Cortex of kidney (tissue), 1 donor: ENCODE measurements at places on chromosomes 3 and 15.

- no peak for DNase-seq
These were observed 111.2 kb downstream of the DNAJB8 start for GRCh38 chr3:128355543-128355919.

DNA sequence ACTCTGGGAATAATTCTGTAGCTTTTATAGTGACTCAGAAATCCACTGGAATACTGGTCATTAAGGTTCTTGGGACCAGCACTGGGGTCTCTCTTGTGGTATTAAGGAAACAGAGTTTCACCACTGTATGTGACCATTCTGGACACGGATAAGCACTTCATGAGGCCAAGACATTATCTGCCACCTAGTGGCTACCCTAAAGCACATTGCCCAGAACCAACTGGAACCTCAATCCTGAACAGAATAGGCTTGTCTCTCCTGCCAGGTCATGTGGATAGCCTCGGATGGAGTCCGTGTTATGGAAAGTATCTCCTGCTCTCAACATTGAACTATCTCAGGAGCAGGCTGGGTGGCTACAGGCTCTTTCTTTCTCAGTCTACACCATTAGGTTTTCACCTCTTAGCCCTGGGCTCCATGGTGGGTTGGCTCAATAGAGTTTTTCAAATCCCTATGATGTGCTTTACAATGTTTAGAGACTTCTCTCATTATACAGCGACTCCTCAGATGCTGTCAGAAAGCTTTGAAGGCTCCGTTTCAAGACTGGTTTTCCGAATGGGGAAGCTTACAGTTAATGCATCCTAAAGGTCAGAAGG lies 167.6 kb upstream of the ST8SIA2 start:
- no peak for DNase-seq

DNA sequence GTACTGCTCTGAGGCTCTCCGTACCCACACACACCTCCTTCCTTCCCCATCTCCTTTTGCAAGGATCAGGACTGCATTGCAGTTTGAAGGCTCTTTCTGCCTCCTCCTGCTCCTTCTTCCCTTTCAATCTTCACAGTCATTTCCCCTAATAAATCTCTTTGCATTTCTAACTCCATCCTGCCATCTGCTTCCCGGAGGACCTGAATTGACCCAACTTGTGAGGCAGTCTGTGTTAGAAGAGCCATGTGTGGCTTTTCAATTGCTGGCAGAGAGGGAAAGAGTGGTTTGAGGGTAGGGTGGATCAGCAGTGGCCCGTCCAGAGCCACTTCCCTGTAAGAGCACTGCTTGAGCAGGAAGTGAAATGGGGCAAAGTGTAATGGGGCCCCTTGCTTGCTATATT lies 35.8 kb downstream of the ANAPC13 start:
- DNase-seq, result no peak

- DNase-seq, result no peak
These were observed 7.9 kb upstream of the UBXN7 start for GRCh38 chr3:196440041-196440537.

DNA sequence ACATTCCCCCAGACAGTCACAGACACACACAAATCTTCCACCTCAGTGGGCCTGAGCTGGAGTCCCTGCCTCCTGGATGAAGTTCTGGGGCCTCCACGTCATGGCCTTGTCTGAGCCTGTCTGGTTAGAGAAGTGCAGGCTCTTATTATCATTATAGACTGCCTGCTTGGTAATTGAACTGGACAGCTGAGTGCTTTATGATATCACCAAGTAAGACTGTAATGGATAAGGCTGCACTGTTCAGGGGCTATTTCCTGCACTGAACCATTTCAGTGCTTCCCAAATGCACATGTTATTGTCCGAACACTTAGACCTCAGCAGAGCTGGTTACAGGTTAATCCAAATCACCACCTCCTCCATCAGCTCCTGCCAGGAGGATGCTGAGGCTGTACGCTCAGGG lies 8.7 kb upstream of the ST6GAL1 start:
- no peak for DNase-seq

DNA sequence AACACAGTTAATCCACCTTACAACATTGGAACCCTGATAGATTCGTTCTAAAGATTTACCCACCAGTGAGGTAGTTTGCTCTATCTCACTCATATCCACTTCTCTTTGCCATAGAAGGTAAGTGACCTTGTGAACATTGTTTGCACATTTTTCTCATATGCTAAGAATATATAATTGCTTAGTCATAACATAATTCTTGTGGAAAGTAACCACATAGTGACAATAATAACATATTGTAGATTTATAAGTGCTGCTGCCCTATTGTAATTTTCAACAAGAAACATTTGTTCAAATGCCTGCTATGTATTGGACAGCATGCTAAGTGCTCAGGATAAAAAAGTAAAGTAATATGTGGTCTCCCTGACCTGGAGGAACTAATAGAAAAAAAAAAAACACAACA lies 554.2 kb upstream of the KCNMB2 start:
- DNase-seq, result no peak

DNA sequence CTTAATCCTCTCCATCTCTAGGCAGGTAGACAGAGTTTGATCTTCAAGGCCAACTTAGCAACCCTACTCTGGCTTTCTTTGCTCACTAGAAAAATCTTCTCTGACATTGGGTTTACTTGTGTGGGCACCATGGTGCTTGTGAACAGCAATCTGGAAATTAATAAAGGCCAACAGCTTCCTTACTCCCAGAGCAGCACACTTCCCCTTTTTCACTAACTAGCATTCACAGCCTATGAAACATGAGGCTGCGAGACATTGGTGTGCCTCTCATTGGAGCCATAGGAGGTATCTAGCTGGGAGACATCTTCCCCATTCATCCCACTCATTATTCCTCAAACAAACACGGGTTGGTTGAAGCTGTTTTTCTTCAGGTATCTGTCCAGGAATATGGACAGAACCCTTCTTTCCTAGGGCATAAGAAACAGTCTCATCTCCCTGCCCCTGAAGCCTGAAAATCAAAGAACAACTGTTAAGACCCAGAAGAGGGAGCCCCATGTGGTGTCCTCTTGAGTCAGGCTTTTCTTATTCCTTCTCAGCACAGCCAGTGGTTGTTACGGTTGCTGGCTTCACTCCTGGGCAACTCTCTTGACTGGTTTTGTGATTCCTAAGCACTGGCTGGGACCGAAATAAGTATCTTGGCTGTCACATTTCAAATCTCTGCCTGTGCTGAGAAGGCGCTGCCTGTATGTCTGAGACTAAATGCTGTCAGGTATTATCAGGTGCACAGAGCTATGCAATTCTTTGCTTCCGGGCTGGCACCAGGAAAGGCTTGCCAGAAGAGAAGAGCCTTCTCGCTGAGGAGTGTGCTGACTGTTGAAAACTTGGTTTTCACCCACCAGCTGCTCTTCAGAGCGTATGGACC lies 194.4 kb downstream of the FEZF2 start:
- DNase-seq, result no peak

DNA sequence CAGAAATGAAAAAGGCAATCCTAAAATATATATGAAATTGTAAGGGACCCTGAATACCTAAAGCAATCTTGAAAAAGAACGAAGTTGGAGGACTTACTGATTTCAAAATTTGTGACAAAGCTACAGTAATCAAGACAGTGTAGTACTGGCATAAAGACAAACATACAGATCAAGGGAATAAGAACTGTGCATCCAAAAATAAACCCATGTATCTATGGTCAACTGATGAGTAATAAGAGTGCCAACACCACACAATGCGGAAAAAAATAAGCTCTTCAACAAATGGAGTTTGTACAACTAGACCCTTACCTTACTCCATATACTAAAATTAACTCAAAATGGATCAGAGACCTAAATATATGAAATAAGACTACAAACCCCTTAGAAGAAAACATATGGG lies 29.6 kb downstream of the GSK3B start:
- DNase-seq, result no peak

GRCh38 chr3:18345015-18345367 lies 80.1 kb downstream of the SATB1 start:
- no peak for DNase-seq

GRCh38 chr15:28892789-28893610 lies 7.2 kb downstream of the APBA2 start:
- no peak for DNase-seq

- no peak for DNase-seq
These were observed 185.6 kb upstream of the MRPL3 start for GRCh38 chr3:131688370-131688769.

DNA sequence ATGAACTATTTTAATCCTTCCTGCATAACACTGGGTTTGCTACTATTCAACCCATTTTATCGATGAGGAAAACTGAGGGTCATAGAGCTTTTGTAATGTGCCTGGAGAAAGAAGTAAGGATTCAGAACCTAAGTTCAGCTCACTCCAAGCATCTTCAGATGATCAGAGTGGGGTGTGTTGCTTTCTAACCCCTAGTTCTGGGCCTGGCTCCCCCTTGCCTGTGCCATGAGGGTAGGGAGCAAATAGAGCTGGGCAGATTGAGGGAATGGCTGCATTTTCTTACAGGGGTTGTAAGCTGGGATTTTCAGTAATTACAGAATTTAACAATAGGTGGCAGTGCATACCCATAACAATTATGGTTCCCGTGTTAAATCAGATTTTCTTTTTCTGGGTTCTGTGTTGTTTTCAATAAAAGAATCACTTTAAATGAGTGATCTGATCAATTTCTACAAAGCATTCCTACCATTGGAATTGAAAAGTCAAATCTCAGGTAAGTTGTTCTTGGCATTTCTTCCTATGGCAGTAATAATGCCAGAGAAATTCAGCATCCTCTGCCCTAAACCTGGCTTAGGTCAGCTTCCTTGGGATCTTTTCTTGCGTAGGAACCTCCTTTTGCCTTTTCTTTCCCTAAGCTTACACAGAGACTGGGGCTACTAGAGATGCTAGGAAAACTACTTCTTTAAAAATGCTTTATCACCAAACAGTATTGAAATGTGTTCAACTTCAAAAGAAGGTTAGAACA lies 103.8 kb upstream of the IL12A start:
- DNase-seq, result no peak

DNA sequence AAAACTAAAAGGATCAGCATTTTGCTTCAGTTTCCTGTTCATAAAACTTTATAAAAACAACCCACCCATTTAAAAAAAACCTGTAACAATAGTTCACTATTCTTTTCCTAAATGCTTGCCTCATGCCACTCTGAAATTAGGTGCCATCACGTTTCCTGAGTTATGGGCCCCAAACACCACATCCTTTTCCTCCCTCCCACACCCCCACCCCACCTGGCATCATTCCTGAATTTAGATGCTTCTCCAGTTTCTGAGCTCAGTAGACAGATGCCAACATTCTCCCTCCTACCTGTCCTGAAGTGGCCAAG lies 11.9 kb upstream of the ARHGEF3 start:
- no peak for DNase-seq

GRCh38 chr3:176906046-176906905 lies 291.0 kb downstream of the TBL1XR1 start:
- no peak for DNase-seq

- DNase-seq, result no peak
These were observed 288.2 kb downstream of the BCHE start for GRCh38 chr3:165549037-165549436.

GRCh38 chr15:40743485-40743901 lies 11.6 kb downstream of the RMDN3 start:
- DNase-seq, result no peak

DNA sequence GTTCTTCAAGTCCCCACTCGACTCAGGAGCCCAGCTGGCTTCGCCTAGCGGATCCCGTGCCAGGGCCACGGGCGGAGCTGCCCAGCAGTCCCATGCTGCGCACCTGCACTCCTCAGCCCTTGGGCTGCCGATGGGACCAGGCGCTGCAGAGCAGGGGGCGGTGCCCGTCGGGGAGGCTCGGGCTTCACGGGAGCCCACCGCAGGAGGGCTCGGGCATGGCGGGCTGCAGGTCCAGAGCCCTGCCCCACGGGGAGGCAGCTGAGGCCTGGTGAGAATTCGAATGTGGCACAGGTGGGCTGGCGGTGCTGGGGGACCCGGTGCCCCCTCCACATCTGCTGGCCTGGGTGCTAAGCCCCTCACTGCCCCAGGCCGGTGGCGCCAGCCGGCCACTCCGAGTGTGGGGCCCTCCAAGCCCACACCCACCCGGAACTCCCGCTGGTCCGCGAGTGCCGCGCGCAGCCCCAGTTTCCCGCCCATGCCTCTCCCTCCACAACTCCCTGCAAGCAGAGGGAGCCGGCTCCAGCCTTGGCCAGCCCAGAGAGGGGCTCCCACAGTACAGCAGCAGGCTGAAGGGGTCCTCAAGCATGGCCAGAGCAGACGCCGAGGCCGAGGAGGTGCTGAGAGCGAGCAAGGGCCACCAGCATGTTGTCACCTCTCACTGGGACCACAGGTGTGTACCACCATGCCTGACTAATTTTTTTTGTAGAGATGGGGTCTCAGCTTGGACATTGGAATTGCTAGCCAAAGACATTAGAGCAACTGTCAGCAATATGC lies 17.0 kb downstream of the RAB7A start:
- DNase-seq, result no peak

- no peak for DNase-seq
These were observed 128.2 kb downstream of the UBE2E2 start for GRCh38 chr3:23331141-23331935.

DNA sequence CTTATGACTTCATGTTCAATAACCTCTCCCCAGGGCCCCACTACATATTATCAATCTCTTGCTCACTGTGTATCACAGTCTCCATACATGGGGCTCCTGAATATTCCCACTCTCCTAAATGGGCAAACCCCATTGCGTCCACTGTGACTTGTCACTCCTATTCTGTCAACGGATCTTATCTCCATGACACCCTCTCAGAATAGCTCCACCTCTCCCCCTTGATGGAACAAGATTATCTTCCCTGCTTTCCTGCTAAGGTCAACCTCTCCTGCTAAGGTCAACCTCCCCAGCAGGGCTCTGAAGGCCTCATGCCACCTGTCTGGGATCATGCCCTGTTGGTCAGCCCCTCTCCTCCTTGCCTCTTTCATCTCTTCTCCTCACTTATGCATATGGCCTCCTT lies 1.8 kb downstream of the CLDN18 start:
- no peak for DNase-seq

DNA sequence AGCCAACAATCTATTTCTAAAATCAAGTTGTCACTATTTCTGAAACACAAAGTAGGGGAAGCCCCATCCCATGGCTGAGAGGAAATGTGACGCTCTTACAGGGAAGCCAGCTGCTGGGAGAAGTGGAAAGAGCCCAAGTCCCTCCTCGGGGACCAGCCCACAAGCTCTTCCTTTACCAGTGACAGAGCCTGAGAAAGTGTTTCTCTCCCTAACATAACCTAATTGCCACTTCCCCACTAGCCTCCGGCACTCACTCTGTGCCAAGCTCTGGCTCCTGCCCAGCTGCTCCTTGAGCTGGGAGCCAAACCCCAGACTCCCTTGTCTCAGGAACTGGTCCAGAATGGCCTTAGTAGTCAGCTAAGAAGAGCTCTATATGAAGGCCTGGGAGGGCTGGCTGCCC lies 42.9 kb downstream of the TNFAIP8L3 start:
- no peak for DNase-seq

GRCh38 chr3:41075975-41076374 lies 123.3 kb upstream of the CTNNB1 start:
- no peak for DNase-seq
